ENCODE measurements at places on chromosomes 12 and 14.
A peak's percentile ranks its signal among the peaks of the same experiment; 100 is the strongest.

DNA sequence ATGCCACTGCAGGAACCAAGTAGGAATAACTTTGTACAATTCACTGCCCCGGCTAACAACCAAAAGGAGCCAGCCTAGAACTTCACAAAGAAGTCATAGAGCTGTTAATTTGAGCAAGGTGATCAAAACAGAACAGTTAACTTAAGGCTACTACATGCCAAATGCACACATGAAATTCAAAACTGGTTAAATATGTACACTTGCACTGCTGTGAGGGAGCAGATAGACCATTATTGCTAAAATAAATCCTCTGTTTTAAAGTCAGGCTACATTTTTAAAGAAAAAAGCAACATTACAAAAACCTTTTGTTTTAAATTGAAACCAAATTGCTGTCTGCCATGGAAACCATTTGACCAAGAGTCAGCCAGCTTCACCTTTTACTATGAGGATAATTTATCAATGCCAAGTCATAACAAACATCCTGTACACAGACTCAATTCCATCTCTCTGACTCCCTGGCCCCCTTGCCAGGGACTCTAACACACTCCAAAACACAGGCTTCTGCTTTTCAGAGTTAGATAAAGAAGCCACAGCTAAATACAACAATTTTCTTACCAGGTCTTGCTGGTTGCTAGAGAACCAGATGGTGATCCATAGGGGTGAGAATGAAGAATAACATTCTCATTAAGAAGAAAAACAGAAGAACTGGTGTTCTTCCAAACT is 84.0 kb downstream of the LRP6 start:
- no peak for DNase-seq

GRCh38 chr12:6952121-6952862 is 1.1 kb downstream of the PTPN6 start:
- DNase-seq, result no peak

DNA sequence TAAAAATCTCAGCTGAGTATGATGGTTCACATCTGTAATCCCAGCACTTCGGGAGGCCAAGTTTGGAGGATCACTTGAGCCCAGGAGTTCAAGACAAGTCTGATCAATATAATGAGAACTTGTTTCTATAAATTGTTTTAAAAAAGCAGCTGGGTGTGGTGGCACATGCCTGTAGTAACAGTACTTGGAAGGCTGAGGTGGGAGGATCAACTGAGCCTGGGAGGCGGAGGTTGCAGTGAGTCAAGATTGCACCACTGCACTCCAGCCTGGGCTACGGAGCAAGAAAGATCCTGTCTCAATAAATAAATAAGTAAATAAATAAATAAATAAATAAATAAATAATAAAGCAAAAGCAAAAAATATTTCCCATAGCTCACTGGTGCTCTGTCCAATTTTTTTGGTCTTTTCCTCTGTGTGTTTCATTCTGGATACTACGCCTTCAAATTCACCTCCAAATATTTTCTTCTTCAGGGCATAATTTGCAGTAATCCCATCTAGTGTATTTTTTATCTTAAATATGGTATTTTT is 32.7 kb upstream of the SNX6 start:
- DNase-seq, result no peak

DNA sequence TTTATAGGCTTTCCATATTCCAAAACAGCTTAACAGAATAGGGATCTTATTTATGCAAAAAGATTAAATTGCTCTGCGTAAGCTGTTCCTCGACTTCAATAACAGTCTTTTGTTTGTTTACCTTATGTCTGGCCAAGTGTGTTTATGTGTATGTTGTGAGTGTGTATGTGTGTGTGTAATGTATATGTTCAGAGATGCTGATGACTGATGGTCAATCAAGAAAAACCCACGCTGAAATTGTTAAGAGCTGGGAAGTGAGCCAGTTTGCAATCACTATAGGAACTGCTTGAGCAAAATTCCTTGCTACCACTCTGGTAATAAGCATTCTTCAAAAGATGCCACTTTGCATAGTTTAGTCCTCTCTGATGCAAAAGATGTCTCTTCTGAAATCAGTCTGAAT is 59.6 kb downstream of the PRKD1 start:
- no peak for DNase-seq

GRCh38 chr14:59318908-59319307 is 130.4 kb downstream of the DAAM1 start:
- DNase-seq, result no peak

GRCh38 chr12:117111386-117111785 is 12.2 kb upstream of the TESC start:
- DNase-seq, result no peak

- DNase-seq, result no peak
These were observed 13.9 kb upstream of the UBC start for GRCh38 chr12:124928095-124928911.

- DNase-seq, result no peak
These were observed 420.5 kb downstream of the TMEM132D start for GRCh38 chr12:129483111-129483893.

DNA sequence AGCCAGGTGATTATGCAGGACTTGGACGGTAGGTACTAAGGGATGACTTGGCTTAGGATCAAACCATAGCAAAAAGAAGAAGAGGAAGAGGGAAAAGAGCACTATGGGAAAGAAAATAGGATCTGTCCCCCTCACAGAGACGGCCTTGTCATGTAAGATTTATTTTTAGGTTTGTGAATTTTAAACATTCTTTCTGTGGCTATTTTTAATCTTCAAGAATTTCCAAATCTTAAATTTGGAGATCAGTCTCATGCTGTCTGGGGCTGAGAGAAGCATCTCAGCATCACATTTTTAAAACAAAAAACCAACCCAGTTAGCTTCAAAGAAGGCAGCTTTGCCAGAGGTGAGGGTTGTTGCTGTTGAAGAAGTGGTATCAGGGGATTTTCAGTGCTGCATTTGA is 52.6 kb upstream of the STRN3 start:
- DNase-seq, result no peak

- DNase-seq, result peak; percentile 65
These were observed 13.5 kb downstream of the DHRS7 start for GRCh38 chr14:60151715-60152114.

- no peak for DNase-seq
These were observed 9.0 kb downstream of the KCTD10 start for GRCh38 chr12:109467978-109468676.

DNA sequence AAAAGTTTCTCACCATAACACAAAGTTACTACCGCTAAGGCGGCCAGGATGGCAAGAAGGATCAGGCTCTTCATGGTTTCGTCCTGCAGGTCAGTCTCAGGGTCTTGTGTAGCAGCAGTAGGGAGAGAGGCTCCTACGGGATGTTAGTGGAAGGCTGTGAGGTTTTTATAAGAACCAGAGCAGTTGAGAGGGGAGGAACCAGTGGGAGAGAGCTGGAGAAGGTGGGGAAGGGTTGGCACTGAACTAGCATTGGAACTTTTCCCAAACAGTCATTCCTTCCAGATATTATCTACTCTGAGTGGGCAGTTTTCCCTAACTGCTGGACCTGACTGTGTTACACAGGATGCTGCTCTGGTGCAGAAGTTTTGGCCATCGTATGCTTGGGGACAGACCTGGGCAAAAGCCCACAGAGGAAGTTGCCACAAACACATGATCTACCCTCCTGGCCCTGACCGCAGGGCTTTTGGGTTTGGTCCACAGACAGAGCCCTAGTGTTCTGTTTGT is at the start of gene MGP:
Gene MGP (minus strand): TSS at position 137 of the 504 bp plus-strand sequence. CDS start 63 bp downstream, at position 74.
- DNase-seq, result no peak

- DNase-seq, result no peak
These were observed 77.0 kb upstream of the SYT1 start for GRCh38 chr12:78787576-78787975.

Data from stimulated activated CD8-positive, alpha-beta memory T cell treated with anti-CD3 and anti-CD28 coated beads, Interleukin-15, amount 100 ng/mL, for 4 hours (primary cell).